Regular cardiac myocyte (primary cell): ENCODE measurements at places on chromosomes 3 and 15. TPM values are rescaled to one million over a fixed set of nuclear protein-coding genes. Genes with fewer than 3 reads are reported as not detected.

IGF2BP2 gene
- total RNA-seq = 28.6 and 36.1 TPM in 2 replicates

CEP19 gene
- 3.3 and 5.1 TPM in 2 replicates for total RNA-seq

A4GNT gene
- total RNA-seq = not detected in 2 replicates

CHRM5 gene
- not detected in 2 replicates for total RNA-seq

IDH2 gene
- total RNA-seq = 35.2 and 51.6 TPM in 2 replicates

GOLGA6D gene
- total RNA-seq = under 0.01 TPM in 1 of 2 replicates, not detected in the other

BUB1B gene
- total RNA-seq = 2.8 and 37.4 TPM in 2 replicates

PLSCR2 gene
- total RNA-seq = not detected in 2 replicates

COL8A1 gene
- 248 and 578 TPM in 2 replicates for total RNA-seq

PRSS50 gene
- total RNA-seq = not detected in 2 replicates

MORF4L1 gene
- total RNA-seq = 447 and 559 TPM in 2 replicates

DNAH12 gene
- under 0.01 and 0.28 TPM in 2 replicates for total RNA-seq

CKMT1A gene
- total RNA-seq = not detected in 2 replicates

DNAH1 gene
- total RNA-seq = 0.96 and 2.0 TPM in 2 replicates

INSYN1 gene
- 1.5 and 1.7 TPM in 2 replicates for total RNA-seq

CPNE9 gene
- total RNA-seq = 0.19 TPM in 1 of 2 replicates, not detected in the other

TRH gene
- total RNA-seq = under 0.01 and 0.38 TPM in 2 replicates

MAGEL2 gene
- total RNA-seq = under 0.01 TPM in 2 replicates

COL6A5 gene
- total RNA-seq = not detected in 2 replicates

CCDC54 gene
- not detected in 2 replicates for total RNA-seq
